Endothelial cell (in vitro differentiated cells): ENCODE measurements at places on chromosomes 5 and 9.

DNA sequence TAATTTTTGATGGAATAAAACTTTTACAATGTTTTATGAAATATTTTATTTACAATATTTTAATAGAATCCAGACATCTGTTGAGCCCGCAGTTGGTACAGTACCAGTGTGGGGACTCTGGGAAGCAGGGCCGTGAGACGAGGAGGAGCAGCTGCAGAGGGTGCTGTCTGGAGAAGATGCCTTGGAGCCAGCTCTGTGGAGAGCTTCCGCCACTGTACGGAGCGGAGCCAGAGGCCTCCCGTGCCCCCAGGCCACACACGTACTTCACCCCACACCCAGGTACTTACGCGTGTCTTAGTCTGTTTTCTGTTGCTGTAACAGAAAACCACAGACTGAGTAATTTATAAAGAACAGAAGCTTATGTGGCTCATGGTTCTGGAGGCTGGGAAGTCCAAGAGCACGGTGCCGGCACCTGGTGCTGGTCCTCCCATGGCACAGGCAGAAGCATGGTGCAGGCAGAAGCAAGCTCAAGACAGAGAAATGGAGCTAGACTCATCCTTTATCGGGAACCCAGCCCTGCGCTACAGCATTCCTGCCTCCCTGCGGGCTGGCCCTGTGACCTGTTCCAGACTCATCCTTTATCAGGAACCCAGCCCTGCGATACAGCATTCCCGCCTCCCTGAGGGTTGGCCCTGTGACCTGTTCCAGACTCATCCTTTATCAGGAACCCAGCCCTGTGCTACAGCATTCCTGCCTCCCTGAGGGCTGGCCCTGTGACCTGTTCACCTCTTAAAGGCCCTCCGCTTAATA lies 23.3 kb downstream of the CEP72 start:
- no peak for DNase-seq

DNA sequence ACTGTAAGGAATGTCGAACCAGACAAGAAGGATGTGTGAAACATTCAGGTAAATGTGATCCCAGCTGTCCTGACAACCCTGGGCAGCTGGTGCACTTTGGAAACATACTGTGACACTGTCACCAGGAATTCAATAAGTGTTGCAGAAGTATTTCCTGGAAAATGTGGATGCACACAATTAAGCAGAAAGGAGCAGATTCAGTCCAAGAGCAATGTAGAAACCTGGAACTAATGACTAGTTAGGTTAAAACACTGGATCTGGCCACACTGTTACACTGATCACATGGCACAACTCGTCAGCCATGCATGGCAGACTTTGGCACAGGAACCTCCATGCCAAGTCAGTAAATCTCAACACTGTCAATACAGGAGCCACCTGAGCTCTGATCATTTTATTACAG lies 109.0 kb downstream of the FAM174A start:
- no peak for DNase-seq

DNA sequence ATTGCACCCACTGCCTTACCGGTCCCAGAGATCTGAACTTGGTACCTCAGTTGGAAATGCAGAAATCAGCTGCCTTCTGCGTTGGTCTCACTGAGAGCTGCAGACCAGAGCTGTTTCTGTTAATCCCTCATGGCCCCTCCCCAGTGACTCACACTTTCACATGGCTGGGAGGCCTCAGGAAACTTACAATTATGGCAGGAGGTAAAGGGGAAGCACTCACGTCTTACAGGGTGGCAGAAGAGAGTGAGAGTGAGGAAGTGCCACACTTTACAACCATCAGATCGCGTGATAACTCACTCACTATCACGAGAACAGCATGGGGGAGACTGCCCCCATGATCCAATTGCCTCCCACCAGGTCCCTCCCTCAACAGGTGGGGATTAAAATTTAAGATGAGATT lies 648.5 kb downstream of the MTRR start:
- no peak for DNase-seq

GRCh38 chr5:180330810-180331646 lies 22.1 kb downstream of the GFPT2 start:
- no peak for DNase-seq

DNA sequence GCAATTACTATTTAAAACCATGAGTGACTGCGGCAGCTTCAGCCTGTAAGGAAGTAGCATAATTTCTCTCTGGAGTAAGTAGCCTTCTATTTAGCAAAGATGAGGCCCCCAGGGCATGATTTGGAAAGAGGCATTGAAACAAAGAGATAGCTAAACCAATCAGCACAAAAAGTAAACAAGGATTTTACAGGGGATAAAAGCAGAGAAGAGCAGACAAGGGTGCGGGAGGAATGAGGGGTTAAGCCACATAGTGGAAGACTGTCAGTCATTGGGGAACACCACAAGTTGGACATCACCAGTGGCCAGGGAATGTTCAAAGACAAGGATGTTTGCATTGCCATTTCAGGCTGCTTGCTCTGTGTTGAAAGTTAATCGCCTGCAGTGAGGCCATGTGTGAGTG lies 24.0 kb upstream of the C5orf63 start:
- DNase-seq: no peak

- DNase-seq: no peak
These were observed 887 bp upstream of the PDE8B start for GRCh38 chr5:77209495-77210090.

GRCh38 chr9:97889941-97890887 lies 32.1 kb downstream of the TRMO start:
- peak; percentile 71 for DNase-seq

DNA sequence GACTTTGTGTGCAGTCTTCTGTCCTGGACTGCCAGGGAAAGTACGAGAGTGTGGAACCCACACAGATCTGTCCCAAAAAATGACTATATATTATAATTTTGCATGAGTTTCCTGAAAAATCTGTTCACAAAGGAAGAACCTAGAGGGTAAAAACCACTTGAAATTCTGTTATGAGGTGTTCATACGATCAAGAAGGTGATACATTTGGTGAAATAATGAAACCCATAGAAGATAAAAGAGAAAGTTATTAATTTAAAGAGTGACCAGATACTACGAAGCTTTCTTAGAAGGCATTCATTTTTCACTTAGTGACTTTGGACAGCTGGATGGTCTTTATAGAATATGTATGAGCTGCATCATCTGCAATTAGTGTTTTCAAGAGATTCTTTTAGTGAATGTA lies 32.9 kb downstream of the SLC12A2 start:
- no peak for DNase-seq

DNA sequence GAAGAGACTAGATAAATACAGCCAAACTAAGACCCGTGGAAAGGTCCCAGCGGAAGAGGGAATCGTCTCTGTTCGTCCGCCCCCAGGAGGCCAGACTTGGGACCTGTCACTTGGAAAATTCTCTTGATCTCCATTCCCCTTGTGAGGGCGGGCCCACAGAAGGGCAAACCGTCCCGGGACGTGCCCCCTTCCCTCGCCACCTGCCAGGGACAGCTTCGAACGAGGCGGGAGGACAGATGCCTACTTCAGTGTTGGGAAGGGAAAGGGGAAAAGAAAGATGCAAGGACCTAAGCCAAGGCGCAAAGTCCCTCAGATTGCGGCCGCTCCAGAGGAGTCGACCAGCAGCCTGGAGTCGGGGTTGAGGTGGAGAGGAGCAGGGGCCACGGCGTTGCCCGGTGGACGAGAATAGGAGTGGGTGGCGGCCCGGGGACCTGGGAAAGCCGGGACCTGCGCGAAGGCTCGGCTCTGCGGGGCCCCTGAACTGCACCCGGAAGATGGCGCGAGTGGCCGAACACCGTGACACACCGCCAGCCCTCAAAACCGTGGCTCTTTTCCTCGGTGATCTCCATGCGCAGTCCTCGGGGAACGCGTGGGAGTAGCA lies 4.4 kb upstream of the EBF1 start:
- DNase-seq: peak; percentile 63

GRCh38 chr9:76895186-76895585 lies 10.7 kb downstream of the PRUNE2 start:
- no peak for DNase-seq

GRCh38 chr5:8176101-8176693 lies 307.2 kb downstream of the MTRR start:
- DNase-seq: no peak

- peak; percentile 26 for DNase-seq
These were observed 26.6 kb downstream of the MRPL22 start for GRCh38 chr5:154967421-154968024.

DNA sequence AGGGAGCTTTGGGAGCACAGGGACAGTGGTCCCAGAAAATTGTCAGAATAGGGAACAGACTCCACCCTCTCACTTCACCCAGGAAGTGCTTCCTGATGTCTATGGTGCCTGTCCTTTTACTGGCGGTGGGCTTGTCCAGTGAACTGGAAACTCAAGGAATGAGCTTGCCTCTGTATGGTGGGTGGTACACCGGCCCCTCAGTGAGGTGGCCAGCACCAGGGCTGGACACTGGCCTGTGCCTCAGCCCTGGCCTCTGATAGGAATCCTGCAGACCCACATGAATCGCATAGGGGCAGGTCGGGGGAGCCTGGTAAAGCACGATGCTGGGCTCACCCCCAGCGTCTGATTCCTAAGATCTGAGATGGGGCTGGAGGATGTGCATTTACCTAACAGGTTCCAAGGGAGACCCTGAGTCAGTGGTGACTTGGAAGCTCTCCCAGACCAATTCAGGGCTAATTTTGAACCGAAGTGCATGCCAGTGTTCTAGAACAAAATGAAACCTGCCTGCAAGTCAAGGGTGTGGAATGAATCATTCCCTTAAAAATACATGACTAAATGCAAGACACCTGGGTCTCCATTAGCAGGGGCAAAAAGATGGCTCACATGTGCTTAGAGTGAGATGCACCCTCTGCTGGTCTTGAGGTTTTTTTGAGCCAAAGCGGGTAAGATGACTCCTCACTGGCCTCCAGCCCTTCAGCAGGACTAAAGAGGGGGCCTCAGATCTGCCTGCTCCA lies 178.3 kb downstream of the HSPA4 start:
- DNase-seq: no peak

GRCh38 chr9:129886226-129887174 lies 51.2 kb downstream of the USP20 start:
- no peak for DNase-seq

GRCh38 chr9:86469476-86470250 lies 115.5 kb upstream of the TUT7 start:
- no peak for DNase-seq

DNA sequence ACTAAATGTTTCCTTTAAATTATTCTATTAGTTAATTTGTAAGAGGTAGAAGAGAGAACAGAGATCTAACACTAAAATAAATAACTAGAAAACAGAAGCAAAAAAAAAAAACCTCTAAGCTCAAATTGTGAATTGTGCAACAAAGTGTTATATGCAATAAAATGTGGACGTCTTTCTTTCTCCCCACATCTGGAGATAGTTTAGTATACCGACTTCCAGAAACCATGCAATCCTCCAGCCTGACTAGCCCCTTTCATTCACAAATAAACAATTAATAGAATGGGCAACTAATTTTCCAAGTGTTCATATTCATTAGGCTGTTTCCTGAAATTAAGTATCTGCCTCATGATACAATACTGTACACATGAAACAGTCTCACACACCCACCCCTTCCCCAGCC lies 258.5 kb downstream of the BNC2 start:
- no peak for DNase-seq

DNA sequence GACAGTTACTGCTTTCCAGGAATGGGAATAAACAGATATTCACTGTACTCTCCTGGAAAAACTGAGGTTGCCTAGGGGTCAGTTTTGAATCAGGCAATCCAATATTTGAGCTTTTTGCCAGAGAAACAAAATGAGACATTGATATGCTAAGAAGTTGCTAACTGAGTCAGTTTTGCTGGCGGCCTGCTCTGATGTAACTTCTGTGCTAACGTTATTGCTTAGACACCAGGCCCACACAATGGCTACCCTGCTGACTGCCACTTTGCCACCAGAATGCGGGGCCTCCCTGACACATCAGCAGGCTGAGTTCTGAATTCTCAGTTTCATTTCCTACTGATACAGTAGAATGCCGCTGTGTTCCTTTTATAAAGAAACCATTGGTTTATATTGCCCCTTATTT lies 18.2 kb upstream of the ZNF618 start:
- no peak for DNase-seq

- no peak for DNase-seq
These were observed 145.7 kb downstream of the EBF1 start for GRCh38 chr5:158953929-158954534.

- no peak for DNase-seq
These were observed 44.4 kb upstream of the ELOVL7 start for GRCh38 chr5:60888359-60889061.

- no peak for DNase-seq
These were observed 612.6 kb upstream of the CLINT1 start for GRCh38 chr5:158471535-158471924.

- DNase-seq: no peak
These were observed 1.2 kb upstream of the RNF44 start for GRCh38 chr5:176538230-176538988.

DNA sequence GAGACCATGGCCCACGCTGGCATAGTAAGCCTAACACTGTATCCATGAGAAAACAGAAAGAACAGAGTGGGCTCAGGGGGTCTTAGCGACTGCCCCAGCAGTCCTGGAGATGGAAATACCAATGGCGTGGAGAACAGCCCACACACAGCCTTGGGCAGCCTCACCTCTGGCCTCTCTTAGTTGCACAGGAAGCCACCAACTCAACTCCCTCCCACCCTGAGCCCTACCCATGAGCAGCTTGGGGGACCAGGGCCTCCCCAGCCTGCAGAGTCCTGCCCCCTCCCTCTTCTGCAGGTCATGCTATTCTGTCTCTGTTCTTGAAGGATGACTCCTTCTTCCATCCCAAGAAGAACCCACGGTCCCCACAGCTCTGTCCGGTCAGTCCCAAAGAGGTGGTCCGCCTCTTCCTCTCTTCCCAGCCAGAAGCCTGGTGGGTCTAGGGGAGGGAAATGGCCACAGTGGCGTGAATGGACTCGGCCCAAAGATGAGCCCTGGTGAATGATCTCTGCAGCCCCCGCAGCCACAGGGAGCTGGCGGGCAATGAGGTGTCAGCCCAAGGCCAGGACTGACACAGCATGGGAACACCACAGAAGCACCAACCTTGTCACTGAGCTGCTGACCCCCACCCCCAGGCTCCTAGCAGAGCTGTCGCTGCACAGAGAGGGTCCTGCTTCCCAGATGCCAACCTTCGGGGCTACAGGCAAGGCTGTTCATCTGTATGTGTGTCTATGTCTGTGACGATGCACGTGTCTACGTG lies 131.2 kb downstream of the ROR2 start:
- DNase-seq: no peak

DNA sequence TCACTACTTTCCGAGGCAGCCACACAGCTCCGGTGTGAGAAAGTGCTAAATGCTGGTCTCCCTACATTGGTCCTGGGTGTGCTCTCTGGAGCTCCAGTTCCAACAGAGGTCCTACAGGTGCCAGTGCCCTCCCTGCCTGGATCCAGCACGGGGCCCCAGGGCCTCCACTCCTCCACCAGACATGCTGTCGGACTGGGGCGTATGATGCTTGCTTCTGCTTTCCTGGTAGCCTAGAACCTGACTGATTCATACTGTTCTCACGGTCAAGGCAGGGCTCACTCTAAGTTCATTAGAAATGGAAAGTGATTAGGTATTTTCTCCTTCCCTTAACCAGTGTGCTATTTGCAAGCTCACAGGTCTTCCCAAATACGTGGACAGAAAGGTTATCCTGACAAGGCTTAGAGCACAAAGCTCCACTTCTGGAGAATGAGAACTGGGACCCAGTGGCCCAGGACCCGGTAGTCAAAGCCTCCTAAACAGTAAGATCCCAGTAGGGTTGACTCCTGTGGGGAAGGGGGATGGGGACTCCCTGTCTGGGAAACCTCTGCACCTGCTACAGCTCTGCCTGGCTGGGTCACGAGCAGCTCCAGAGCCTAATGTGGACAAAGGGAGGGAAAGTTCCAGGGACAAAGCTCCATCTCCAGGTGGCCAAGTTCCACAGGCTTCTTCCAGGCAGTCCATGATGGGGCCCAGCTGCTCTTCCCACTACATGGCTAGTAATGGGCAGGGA lies 98.1 kb downstream of the PAX5 start:
- no peak for DNase-seq

- peak; percentile 59 for DNase-seq
These were observed 22.0 kb upstream of the MAPK9 start for GRCh38 chr5:180313677-180314505.
